ENCODE measurements at places on chromosomes 13 and 19.

GRCh38 chr13:21069561-21070004, 8.2 kb upstream of the LATS2 start:
- no peak for DNase-seq

DNA sequence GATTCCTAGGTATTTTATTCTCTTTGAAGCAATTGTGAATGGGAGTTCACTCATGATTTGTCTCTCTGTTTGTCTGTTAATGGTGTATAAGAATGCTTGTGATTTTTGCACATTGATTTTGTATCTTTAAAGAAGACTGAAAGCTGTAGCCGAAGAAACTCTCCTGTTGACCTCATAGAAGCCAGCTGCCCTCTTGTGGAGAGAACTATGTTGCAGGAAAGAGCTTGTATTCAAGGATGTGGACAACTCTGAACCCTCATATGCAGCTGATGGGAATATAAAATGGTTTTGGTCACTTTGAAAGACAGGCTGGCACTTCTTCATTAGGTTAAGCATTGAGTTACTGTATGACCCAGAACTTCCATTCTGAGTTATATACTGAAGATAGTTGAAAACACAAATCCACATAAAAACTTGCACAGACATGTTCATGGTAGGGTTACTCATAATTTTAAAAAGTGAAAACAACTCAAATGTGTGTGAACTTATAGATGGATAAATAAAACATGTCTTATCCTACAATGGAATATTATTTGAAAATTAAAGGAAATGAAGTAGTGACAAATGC, 65.8 kb upstream of the SLITRK6 start:
- no peak for DNase-seq

DNA sequence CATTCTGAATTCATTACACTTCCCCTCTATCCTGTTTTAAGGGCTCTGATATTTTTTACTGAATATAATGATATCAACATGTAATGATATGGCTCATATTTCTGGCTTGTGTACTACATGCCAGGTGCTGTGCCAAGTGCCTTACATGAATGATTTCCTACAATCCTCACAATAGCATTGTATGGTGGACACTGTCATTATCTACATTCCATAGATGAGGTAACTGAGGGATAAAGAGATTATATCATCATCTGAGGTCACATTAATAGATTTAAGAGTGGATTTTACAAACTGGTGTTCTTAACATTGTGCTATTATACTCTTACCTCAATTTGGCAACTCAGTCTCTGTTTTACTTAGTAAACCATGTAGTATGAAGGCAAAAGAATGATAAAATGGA, 502.0 kb downstream of the LIG4 start:
- no peak for DNase-seq

DNA sequence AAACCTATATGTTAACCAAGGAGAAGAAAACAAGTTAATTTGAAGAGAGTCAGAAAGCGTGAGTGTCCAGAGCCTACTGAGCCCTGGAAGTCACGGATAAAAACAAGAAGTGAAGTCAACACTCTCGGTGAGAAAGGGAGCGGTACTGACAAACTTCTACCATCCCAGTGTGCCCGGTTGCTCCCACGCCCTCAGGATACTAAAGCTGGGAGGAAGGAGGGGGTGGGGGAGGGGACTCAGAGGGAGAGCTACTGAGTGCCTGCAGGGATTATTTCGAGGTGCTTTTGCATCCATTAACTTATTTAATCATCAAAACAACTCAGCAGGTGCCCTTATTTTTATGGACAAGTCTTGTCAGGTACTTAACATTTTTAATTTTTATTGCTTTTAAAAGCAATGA, 166.2 kb downstream of the ZIC5 start:
- no peak for DNase-seq

DNA sequence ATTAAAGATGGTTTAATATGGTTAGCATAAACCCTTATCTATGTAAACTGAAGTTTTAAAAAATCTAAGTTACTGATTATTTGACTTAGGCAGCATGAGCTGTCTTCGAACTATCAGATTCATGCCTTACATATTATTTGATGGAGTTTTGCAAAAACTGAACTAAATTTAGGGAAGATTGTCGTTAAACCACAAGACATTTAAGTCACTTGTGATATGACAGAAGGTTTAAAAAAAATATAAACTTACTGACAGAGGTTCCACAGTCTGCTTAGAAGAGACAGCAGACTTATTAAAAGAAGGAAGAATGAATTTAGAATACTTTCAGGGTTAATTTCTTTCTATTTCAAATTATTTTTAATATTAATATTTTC, 110.9 kb upstream of the FRY start:
- no peak for DNase-seq

DNA sequence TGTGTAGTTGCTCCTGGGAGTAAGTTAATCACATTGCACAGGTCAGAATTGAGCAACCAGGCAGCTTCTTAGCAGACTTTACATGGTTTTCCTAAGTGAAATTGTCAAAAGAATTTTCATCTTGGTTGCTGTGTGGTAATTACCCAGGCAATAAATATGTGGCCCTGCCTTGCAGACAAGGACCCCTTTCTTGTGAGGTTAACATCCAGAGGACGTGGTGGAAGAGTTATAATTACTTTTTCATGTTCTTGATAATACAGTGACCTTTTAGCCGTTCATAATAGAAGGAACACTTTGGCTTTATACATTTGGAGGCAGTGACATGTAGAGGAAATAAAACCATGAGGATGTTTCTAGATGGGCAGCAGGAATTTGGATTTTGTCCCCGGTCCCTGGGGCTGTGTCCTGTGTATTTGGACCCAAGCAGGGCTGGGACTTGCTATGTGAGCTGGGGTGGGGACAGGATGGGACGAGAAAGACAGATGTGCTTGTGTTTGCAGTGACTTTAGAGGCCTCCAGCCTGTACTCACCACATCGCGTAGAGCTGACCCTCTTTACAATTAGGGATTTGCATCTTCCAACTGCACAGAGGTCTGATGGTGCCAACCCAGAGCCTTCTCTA, 156.2 kb downstream of the STK24 start:
- no peak for DNase-seq

GRCh38 chr19:6014551-6015135, 36.7 kb upstream of the RANBP3 start:
- DNase-seq, result no peak

DNA sequence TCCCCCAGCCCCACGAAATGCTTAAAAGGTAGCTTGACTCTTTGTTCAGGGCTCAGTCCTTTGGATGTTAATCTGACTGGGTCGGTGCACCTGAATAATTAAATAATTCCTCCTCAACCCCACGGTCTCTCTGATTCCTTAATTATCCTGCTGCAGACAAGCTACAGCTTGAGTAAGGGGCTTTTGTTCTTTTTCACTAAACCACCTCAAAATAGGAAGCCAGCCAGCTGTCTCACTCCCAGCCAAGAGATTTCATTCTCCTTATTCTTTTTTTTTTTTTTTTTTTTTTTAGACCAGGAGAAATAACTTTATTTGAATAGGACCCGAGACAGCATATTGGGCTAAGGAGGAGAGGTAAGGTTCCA, 7.9 kb upstream of the FCGBP start:
- DNase-seq, result no peak

GRCh38 chr19:1082928-1083816, 12.0 kb downstream of the POLR2E start:
- DNase-seq, result no peak

GRCh38 chr19:2246801-2247361, 2.2 kb upstream of the AMH start:
- no peak for DNase-seq

GRCh38 chr13:47475441-47475948, 525.6 kb downstream of the SUCLA2 start:
- DNase-seq, result no peak

DNA sequence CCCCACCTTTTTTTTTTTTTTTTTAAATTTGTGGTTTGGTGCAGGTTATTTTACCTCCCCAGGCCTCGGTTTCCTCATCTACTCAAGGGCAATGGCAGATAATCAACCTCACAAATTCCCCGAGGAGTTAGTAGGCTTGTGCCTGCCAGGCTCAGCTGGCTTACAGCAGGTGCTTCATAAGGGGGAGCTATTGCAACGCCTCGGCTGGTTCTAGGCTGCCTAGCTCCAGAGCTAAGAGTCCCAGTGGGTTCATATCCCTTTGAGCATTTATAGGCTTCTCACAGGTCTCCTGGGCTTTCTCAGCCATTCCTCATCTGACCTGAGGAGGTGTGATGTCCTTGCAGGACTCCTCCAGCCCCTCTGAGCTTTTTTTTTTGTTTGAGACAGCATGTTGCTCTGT, 10.6 kb downstream of the BCKDHA start:
- DNase-seq, result no peak

- DNase-seq, result no peak
Observed at GRCh38 chr13:38954844-38955243, 35.8 kb downstream of the STOML3 start.

DNA sequence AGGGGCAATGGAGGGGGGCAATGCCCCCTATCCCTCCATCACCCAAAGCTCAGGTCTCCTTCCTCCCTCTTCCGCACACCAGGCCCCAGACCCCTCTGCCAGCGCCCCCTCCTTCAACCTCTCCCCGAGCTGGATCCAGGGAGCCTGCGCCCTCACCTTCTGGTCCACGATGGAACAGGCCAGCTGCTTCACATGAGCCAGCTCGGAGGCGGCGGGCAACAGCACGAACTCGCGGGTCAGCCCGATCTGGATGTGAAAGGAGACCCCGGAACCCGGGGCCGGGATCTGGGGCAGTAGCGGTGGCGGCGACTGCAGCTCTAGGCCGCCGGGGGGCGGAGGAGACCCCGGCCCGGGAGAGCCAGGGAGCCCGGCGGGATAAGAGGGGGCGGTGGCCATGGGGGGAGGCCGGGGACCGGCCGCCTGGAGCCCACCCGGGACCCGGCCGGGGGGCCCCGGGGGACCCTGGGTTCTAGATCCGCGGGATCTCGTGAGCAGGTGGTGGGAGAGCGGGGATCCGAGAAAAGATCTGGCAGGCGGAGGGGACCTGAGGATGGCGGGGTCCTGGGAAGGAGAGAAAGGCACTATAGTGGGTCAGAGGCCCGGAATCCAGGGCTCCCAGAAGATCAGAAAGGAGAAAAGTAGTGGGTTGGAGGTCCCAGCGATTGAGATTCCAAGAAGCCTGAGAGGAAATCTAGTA, 791 bp downstream of the PRKD2 start:
- DNase-seq, result no peak

GRCh38 chr13:51477653-51478324, 25.0 kb upstream of the INTS6 start:
- no peak for DNase-seq

- no peak for DNase-seq
Observed at GRCh38 chr13:34617473-34618083, 324.5 kb upstream of the NBEA start.

DNA sequence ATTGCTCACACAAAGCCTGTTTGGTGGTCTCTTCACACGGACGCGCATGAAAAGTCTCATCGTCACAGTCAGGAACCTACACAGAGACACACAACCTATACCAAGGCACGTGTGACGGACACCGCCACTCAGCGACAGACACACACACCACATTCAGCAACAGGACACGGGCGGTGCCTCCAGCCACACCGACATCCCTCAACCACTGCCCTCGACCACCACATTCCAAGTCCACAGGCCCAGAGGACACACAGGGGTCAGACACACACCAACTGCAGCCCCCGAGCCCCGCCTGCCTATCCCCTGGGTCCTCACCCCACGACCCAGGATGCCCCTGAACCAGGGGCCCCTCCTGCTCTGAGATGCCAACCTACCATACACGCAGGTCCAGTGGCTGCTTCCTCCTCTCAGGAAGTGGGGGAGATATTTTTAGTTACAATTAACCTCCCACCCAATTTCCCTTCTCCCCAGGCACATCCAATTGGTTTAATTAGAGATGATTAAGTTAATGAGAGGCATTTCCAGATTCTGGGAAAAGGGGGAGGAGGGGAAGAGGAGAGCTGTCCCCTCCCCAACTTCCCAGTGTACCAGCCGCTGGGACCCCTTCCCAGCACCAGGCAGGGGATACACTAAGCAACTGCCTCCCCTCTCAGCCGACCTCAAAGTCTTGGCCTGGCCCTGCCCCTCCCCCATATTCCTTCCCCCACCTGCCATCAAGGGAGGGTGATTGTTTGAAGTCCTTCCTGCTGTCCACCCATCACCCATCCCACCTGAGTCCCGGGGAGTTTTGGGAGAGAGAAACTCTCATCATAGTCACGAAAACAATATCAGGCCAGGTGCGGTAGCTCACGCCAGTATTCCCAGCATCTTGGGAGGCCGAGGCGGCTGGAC, 20.4 kb downstream of the MEIS3 start:
- no peak for DNase-seq

- no peak for DNase-seq
Observed at GRCh38 chr13:105341758-105342157, 1193.7 kb downstream of the EFNB2 start.

DNA sequence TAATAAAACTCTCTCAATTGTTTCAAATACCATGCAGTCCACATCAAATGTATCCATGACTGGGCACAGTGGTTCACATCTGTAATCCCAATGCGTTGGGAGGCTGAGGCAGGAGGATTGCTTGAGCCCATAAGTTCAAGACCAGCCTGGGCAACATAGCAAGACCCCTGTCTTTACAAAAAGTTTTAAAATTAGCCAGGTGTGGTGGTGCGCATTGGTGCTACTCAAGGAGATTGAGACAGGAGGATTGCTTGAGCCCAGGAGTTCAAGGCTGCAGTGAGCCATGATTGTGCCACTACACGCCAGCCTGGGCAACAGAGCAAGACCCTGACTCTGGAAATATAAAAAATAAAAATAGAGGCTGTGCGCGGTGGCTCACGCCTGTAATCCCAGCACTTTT, 5.0 kb downstream of the CLIP3 start:
- DNase-seq, result no peak

DNA sequence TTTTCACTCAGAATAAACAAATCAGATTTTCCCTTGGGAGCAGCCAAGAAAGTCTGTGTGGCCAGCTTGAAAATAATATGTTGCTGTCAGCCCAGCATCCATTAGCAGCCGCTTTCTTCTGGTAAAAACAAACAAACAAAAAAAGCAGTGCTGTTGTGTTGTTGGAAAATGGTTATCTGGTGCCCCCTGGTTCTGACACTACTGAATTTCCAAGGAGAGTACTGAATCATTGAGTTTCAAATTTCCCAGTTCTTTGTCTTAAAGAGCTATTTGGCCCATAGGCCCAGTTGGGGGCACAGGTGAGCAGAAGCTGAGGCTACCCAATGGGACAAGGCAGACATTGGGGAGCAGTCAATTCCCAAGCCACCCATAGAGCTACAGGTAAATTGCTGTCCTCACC, 995.9 kb downstream of the UQCRFS1 start:
- DNase-seq, result no peak

DNA sequence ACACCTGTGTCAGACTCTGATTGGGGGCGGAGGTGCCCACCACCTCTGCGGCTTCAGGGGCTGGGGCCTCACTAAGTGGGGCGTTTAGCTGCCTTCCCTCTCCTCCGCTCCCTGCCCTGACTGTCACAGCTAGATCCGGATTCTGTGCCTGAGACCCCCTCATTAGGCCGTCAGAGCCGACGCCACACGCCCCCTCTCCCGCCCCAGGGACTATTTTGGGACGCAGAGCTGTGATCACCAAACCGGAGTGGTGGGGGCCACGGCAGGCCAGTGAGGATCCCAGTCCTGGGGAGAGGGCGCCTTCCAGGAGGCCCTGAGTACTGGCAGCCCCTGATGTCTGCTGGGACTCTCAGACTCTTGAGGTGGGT, 762 bp downstream of the KANK3 start:
- no peak for DNase-seq
